ENCODE measurements at places on chromosomes 5 and 9. TPM values are rescaled to one million over a fixed set of nuclear protein-coding genes. Genes with fewer than 3 reads are reported as not detected.

DNA sequence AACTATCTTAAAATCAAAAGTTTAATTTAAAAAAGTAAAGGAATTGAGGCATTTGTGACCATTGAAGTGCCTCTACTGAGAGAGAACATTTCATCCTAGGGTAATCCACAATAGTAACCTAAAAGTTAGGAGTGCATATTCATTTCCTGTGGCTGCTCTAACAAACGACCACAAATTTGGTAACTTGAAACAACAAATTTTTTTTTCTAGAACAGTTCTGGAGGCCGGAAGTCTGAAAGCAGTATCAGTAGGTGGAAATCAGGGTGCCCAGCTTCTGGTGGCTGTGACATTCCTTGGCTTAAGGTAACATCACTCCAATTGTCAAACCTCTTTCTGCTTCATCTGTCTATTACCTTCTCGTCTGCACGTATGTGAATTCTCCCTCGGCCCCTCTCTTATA lies 67.1 kb upstream of the SSBP2 start:
- no peak overlapping the region for H3K4me3 ChIP-seq
- peak; percentile 50 for DNase-seq
- no peaks in the 10 kb centered on the region for H3K36me3 ChIP-seq
- H3K27ac ChIP-seq: no peak overlapping the region

ENTPD2 gene
- total RNA-seq: not detected

TRPM3 gene
- total RNA-seq: not detected

GRCh38 chr5:121919046-121919445 lies 42.7 kb upstream of the SRFBP1 start:
- H3K4me1 ChIP-seq: no peaks in the 10 kb centered on the region
- H3K36me3 ChIP-seq: no peaks in the 10 kb centered on the region
- no peaks in the 10 kb centered on the region for H3K27me3 ChIP-seq
- no peak overlapping the region for H3K27ac ChIP-seq

RPP25L gene
- total RNA-seq: 28.5 TPM

SLC46A2 gene
- total RNA-seq: not detected

GRCh38 chr5:3522491-3522890 lies 73.1 kb upstream of the IRX1 start:
- H3K27me3 ChIP-seq: no peaks in the 10 kb centered on the region
- no peaks in the 10 kb centered on the region for H3K36me3 ChIP-seq
- no peak for DNase-seq
- H3K4me3 ChIP-seq: no peak overlapping the region
- no peak overlapping the region for H3K27ac ChIP-seq

MYMK gene
- total RNA-seq: not detected

DNA sequence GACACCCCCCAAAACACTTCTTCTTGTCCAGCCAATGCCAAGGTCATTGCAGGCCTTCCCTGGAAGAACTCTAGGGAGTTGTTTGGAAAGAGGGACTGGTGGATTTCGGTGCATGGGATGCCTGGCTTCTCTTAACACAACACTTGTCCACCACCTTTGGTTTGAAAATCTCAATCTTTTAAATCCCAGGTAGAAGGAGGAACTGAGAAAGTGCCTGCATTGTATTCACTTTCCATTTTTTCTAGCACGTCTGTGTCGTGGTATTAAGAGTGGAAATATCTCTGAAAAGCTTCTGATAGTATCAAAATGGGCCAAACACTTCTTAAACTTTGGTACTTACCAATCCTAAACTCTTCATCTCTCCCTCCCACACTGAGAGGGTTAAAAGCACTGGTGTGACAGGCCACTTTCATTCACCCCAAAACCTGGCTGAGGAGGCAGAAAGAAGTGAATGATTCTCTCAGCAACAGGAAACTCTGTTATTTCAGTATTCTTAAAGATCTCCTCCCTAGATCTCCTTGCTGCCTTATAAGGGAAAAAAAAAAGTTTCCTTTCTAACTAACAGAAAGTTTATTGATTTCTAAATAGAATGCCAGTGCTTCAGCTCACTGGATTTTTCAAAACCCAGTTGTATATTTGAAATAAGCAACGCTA lies 3.9 kb upstream of the NFIB start:
- peaks cover 19% of the 10 kb centered on the region for H3K27me3 ChIP-seq
- H3K36me3 ChIP-seq: no peaks in the 10 kb centered on the region
- H3K4me3 ChIP-seq: no peak overlapping the region
- H3K4me1 ChIP-seq: peaks cover 25% of the 10 kb centered on the region

GRCh38 chr5:38112938-38113337 lies 145.4 kb upstream of the EGFLAM start:
- H3K4me1 ChIP-seq: no peaks in the 10 kb centered on the region
- no peak overlapping the region for H3K4me3 ChIP-seq
- no peaks in the 10 kb centered on the region for H3K27me3 ChIP-seq
- H3K36me3 ChIP-seq: no peaks in the 10 kb centered on the region
- no peak for DNase-seq
- no peak overlapping the region for H3K27ac ChIP-seq

DNA sequence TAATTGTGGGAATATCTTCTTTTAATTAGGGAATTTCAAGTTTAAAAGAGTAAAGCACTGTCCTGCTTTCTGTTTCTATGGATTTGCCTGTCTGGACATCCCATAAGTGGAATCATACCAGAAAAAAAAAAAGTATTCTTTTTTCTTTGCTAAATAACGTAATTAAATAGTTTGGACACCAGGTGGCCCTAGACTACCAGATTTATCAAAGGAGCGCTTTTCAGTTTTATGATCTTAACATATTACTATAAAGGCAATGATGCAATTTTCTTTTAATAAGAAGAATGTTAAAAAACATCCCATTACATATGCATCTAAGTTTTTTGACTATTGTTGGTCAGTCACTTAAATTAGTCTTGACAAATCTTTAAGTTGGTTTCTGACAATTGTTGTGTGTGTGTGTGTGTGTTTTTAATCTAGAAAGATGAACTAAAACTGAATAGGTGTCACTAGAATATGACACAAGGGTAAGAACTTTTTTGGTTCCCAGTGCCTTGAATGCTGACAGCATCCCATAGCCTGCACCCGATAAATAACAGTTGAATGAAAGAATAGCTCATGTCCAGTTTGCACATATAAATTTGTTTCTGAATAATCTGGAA lies 49.5 kb downstream of the C5orf22 start:
- no peaks in the 10 kb centered on the region for H3K36me3 ChIP-seq
- no peak overlapping the region for H3K4me3 ChIP-seq
- H3K27me3 ChIP-seq: no peaks in the 10 kb centered on the region

DNA sequence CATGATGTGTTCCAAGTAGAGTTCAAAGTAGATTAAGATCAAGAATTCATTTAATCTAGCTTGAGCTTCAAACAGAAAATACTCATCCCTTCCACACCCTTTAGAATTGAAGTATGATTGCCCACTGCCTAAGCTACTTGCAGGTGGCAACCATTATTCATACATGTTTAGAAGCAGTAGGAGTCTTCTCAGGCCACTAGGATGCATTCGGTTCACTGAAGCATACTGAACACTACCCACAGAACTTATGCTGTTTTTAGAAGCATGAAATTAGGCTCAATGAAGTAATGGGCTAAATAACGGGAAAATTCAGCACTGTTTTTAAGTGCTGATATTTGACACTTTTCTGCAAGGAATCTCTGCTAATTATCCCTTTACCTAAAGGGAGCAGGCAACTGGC lies 263.4 kb downstream of the DEPDC1B start:
- H3K4me3 ChIP-seq: no peak overlapping the region
- no peak for DNase-seq

- peaks cover 30% of the 10 kb centered on the region for H3K4me1 ChIP-seq
- H3K4me3 ChIP-seq: peak overlapping the region; percentile 45
- DNase-seq: peak; percentile 25
- H3K27ac ChIP-seq: peak overlapping the region; percentile 10
Measured at GRCh38 chr9:99720455-99721050, 101.1 kb upstream of the NR4A3 start.

- no peaks in the 10 kb centered on the region for H3K36me3 ChIP-seq
- peak; percentile 17 for DNase-seq
- peaks cover 35% of the 10 kb centered on the region for H3K4me1 ChIP-seq
- H3K4me3 ChIP-seq: no peak overlapping the region
- H3K27ac ChIP-seq: peak overlapping the region; percentile 50
- H3K27me3 ChIP-seq: no peaks in the 10 kb centered on the region
Measured at GRCh38 chr9:126327006-126327713, 531 bp downstream of the MVB12B start.

GRCh38 chr9:117779760-117780159 lies 75.6 kb downstream of the TLR4 start:
- no peaks in the 10 kb centered on the region for H3K27me3 ChIP-seq
- no peak for DNase-seq
- peaks cover 15% of the 10 kb centered on the region for H3K4me1 ChIP-seq
- no peak overlapping the region for H3K27ac ChIP-seq
- H3K36me3 ChIP-seq: no peaks in the 10 kb centered on the region

DNA sequence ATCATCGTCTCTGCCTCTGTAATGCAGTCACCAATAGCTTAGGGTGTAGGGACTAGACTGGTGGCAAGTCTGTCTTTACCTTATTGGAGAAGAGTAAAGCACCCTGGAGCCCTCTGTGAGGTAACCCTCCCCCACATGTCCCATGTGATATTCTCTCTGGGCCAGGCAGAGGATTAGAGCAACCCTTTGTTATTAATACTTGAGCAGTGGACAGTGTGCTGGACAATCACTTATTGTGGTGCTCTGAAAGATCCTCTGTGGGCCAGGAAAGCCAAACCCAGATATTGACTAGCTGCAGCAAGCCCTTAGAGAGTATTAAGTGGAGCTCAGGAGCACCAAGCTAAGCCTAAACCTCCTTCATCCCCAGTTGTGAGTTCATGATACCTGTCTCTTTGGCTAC lies 139.7 kb upstream of the RUSC2 start:
- DNase-seq: no peak
- H3K27me3 ChIP-seq: no peaks in the 10 kb centered on the region
- H3K27ac ChIP-seq: no peak overlapping the region
- H3K4me1 ChIP-seq: no peaks in the 10 kb centered on the region
- no peaks in the 10 kb centered on the region for H3K36me3 ChIP-seq
- H3K4me3 ChIP-seq: no peak overlapping the region

- H3K27ac ChIP-seq: no peak overlapping the region
- H3K4me1 ChIP-seq: peaks cover 12% of the 10 kb centered on the region
- no peaks in the 10 kb centered on the region for H3K36me3 ChIP-seq
- DNase-seq: no peak
- no peaks in the 10 kb centered on the region for H3K27me3 ChIP-seq
Measured at GRCh38 chr5:56596155-56596554, 219.2 kb upstream of the MAP3K1 start.

GRCh38 chr5:67925511-67925910 lies 290.0 kb upstream of the PIK3R1 start:
- H3K27me3 ChIP-seq: no peaks in the 10 kb centered on the region
- no peak overlapping the region for H3K4me3 ChIP-seq
- no peaks in the 10 kb centered on the region for H3K36me3 ChIP-seq

GRCh38 chr5:33941090-33941489 lies 4.9 kb downstream of the RXFP3 start:
- H3K27ac ChIP-seq: no peak overlapping the region
- DNase-seq: no peak
- no peak overlapping the region for H3K4me3 ChIP-seq
- no peaks in the 10 kb centered on the region for H3K4me1 ChIP-seq
- no peaks in the 10 kb centered on the region for H3K36me3 ChIP-seq

FBXL7 gene
- not detected for total RNA-seq

DNA sequence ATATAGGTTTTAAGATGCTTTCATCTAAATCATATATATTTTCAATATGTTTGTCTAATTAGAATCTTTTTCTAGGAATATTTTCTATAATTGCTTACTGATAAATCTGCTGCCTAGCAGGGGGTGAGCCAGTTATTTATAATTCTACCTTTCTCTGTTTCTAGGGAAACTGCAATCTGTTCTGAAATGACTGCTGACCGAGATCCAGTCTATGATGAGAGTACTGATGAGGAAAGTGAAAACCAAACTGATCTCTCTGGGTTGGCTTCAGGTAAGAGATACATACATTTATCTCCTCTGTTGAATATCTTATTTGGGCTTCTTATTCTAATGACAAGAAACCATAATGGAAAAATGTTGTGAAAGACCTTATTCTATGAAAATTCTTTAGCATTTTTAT lies 127.3 kb downstream of the XRCC4 start:
- no peaks in the 10 kb centered on the region for H3K4me1 ChIP-seq
- no peak overlapping the region for H3K27ac ChIP-seq
- no peak overlapping the region for H3K4me3 ChIP-seq
- no peak for DNase-seq
- no peaks in the 10 kb centered on the region for H3K27me3 ChIP-seq

OMD gene
- total RNA-seq: not detected

GRCh38 chr5:139660923-139661814 lies 13.0 kb downstream of the CXXC5 start:
- no peaks in the 10 kb centered on the region for H3K36me3 ChIP-seq
- no peak overlapping the region for H3K27ac ChIP-seq
- peaks cover 4% of the 10 kb centered on the region for H3K4me1 ChIP-seq
- H3K27me3 ChIP-seq: no peaks in the 10 kb centered on the region
- DNase-seq: no peak
- H3K4me3 ChIP-seq: no peak overlapping the region

- no peak overlapping the region for H3K4me3 ChIP-seq
- H3K4me1 ChIP-seq: no peaks in the 10 kb centered on the region
- no peak for DNase-seq
- peaks cover 17% of the 10 kb centered on the region for H3K36me3 ChIP-seq
Measured at GRCh38 chr5:43704243-43704642, 101.3 kb downstream of the NNT start.

PTGR1 gene
- total RNA-seq: 0.55 TPM

DNA sequence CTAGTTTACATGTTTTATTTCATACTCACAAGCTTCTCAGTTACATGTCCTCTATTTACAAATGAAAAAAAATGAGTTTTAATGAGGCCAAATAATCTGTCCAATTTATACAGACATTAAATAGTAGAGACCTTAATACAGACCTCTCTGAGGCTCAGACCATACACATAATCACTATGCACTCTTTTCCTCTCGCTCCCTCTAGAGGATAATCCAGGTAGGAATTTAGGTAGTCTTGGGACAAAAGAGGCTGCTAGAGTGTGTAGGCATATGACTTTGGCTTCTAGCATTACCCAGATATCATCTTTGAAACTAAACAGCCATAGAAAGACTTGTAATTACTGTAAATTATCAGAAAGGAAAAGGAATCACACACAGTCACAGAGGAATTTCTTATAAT lies 444.7 kb downstream of the HINT1 start:
- H3K36me3 ChIP-seq: no peaks in the 10 kb centered on the region
- no peak overlapping the region for H3K4me3 ChIP-seq
- DNase-seq: no peak
- no peaks in the 10 kb centered on the region for H3K27me3 ChIP-seq
- H3K27ac ChIP-seq: no peak overlapping the region

- no peaks in the 10 kb centered on the region for H3K36me3 ChIP-seq
- no peak for DNase-seq
- H3K27ac ChIP-seq: no peak overlapping the region
- H3K4me1 ChIP-seq: no peaks in the 10 kb centered on the region
Measured at GRCh38 chr9:109329638-109330258, 8.9 kb upstream of the EPB41L4B start.
